ENCODE measurements at places on chromosomes 11 and 22.

DNA sequence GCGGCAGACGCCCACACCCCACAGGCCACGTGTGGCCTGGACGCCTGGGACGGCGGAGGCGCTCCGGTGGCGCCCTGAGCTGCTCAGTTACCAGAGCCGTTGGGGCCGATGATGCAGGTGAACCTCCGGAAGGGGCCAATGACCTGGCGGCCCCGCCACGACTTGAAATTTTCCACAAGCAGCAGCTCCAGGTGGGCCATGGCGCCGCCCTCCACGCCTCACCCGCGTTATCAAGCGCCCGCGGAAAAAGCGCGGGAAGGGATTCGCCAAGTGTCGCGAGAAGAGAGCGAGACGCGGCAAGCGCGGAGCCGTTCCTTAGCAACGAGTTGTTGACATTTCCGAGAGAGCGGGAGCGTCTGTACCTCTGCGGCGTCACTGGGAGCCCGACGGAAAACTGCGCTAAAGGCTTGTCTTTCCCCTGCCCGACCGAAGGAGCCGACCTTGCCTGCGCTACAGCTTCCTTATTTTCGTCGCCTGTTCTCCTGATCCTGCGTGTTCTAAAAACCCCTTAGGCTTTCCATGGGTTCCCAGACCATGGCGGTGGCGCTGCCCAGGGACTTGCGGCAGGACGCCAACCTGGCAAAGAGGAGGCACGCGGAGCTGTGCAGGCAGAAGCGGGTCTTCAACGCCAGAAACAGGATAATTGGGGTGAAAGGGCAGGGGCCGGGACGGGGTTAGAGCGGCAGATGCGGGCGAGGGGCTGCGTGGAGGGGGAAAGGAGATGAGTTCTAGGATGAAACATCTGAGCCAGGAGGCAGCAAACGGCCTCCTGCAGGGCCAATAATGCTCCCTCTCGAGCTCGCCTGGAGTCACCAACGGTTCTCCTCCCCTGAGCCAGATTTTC lies at the start of the genes RIBC2 and SMC1B:
Gene RIBC2 (plus strand): TSS at position 326 of the 844 bp plus-strand sequence. CDS start 194 bp downstream, at position 520.
Gene SMC1B (minus strand): TSS at position 232 of the 844 bp plus-strand sequence. CDS start 32 bp downstream, at position 200.
- peak; percentile 89 for DNase-seq

DNA sequence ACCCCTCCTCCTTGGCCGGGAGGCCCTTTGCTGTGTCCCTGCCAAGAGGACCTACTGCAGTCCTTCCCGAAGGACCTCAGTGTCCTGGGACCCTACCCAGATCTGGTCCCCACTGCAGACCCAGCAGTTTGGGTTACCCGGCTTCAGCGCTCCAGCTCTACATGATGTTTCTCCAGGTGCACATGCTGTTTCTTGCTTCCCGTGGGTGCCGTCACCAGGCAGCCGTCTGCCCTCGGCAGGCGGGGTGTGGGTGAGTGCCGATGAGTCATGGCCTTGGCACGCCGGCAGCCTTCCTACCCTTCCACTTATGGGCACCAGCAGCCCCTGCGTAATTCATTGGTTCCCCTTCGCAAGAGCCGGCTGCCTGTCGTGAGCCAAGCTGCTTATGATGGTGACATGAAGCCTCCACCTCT lies 101.8 kb downstream of the BCR start:
- peak; percentile 58 for DNase-seq

DNA sequence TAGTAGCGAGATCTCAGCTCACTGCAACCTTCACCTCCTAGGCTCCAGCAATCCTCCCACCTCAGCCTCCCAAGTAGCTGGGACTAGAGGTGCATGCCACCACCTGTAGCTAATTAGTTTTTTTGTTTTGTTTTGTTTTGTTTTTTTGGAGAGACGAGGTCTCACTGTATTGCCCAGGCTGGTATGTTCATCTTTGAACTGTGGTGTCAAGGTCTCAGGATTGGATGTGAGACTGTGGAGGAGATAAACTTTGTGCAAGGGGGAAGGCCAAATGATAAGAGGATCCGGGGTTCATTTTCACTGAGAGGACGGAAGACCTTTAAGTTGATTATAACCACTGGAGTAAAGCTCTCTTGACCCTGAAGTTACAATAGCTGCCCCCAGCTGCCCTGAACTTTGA lies 8.9 kb downstream of the SEC14L2 start:
- DNase-seq, result no peak

DNA sequence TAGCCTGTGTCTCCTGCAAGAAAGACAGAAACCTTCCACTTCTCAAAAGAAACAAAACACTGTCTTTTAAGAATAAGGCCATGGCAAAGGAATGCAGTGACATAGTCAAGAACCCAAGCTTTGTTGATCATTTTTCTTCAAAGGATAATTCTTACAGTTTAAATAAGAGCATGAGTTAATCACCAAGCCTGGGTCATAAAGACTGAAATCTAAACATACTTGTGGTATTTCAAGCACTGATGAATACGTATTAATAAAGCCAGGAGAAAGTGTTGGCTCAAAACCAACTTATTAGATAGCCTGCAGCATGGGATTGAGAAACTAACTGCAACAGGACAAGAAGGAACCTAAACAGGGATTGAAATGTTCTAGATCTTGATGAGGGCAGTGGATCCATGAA lies 143.3 kb upstream of the MTNR1B start:
- DNase-seq, result no peak

DNA sequence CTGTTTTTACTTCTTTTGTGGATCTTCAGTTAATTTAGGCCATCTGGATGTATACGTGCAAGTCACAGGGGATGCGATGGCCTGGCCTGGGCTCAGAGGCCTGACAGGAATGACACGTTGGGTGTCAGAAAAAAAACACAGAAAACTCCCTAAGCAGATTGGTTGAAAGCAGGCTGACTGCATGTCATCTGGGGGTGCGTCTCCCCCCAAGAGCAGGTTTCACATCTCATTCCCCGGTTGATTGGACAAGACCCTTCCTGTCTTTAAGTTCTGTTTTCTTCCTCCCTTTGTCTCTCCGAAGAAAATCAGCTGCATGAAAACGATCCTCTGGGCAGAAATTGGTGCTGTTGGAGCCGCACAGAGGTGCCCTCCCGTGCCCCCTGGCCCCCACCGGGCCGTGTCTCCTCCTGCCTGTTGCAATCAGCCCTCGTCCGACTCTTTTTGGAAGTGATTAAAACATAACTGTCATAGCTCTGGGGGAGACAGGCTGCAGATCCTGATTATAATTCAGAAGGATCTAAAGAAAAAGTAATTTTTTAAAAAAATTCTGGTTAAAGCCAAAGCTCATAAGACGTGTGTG lies 71.8 kb upstream of the PARVG start:
- no peak for DNase-seq

GRCh38 chr22:44740307-44740706 lies 12.1 kb upstream of the ARHGAP8 start:
- DNase-seq, result no peak

- DNase-seq, result no peak
Measured at GRCh38 chr11:130208241-130209127, 48.9 kb downstream of the ST14 start.

- DNase-seq, result peak; percentile 62
Measured at GRCh38 chr11:132125988-132126871, 755.8 kb downstream of the NTM start.

GRCh38 chr11:96367342-96367741 lies 22.4 kb downstream of the CCDC82 start:
- no peak for DNase-seq

GRCh38 chr11:441043-441417 lies 781 bp downstream of the ANO9 start:
- no peak for DNase-seq

DNA sequence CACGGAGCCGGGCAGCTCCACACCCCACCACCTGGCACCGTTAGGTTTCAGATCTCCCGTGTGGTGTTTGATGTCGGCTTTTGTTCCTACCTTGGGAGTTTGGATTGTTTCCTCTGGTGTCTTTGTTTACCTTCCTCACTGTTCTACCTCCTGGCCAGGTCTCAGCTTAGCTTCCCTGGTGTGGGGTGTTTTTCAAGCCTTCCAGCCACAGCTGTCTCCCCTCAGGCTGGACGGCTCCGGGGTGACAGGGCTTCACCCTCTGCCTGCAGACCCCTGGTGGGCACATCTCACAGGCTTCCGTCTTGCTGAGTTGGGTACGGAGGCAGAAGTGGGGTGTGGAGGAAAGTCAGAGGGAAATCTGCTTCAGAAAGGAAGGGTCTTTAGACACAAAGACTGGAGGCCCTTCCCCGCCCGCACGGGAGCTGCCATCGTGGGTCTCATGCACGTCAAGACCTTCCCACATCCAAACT lies 59.6 kb upstream of the EMID1 start:
- no peak for DNase-seq

DNA sequence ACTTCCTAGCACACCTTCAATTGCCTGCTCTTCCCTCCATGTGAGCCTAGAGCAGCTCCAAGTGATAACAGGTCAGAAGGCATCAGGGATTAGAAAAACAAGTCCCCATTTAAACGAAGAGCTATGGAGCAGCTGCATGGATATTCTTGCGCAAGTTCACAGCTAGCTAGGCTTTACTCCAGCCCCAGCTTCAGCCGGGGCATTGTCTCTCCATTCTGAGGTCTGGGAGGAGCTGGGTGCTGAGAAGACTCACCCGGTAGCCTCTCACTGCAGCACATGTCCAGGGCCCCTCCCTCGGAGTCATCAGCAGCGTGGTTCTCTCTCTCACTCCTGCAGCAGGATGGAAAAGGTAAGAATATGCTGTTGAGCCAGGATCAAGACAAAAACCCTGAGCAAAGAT lies 26.0 kb downstream of the PTPN5 start:
- no peak for DNase-seq

GRCh38 chr11:123654566-123655081 lies at the start of gene SCN3B:
TSS of gene SCN3B (minus strand) at chr11:123654624. CDS start at chr11:123653801, 823 bp downstream.
- DNase-seq, result peak; percentile 85

GRCh38 chr11:12567746-12568460 lies 106.3 kb upstream of the TEAD1 start:
- DNase-seq, result no peak

DNA sequence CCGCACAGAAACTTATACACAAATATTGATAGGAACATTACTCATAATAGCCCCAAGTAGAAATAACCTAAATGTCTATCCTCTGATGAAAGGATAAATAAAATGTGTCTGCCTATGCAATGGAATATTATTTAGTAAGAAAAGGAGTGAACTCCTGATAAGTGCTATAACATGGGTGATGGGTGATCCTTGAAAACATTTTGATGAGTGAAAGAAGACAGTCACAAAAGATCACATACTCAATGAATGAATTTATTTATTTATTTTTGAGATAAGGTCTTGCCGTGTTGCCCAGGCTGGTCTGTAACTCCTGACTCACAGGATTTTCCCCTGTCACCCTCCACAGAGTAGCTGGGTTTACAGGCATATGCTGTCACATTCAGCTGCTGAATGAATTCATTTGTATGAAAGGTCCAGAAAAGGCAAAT lies 17.3 kb downstream of the RNF121 start:
- DNase-seq, result no peak

DNA sequence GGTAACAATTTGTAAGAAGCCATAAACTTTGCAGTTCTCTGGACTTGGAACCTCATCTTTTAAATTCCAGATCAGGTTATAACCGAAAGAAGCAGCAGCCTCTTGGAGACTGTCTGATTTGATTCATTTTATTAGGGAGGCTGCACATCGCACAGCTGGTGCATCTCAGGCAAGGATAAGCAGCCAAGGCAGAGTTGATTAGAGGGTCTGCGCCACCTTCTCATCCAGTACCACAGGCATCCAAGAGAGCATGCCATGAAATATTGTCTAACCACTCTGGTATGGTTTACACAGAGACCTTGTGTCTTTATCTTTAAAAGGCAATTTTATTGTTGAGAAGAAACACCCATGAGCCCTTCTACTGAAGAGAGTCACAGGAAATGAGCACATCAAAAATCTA lies 16.2 kb upstream of the CWF19L2 start:
- DNase-seq, result no peak

DNA sequence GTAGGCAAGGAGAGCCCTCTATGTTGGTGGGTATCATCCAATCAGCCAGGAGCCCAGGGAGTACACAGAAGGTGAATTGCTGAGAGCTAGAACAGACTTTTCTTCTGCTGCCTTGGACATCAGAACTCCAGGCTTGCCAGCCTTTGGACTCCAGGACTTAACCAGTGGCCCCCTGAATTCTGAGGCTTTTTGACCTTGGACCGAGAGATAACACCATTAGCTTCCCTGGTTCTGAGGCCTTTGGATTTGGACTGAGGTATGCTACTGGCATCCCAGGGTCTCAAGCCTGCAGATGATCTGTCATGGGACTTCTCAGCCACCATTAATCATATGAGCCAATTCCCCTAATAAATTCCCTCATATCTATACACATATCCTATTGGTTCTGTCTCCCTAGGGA lies 21.5 kb downstream of the TCF20 start:
- DNase-seq, result no peak

DNA sequence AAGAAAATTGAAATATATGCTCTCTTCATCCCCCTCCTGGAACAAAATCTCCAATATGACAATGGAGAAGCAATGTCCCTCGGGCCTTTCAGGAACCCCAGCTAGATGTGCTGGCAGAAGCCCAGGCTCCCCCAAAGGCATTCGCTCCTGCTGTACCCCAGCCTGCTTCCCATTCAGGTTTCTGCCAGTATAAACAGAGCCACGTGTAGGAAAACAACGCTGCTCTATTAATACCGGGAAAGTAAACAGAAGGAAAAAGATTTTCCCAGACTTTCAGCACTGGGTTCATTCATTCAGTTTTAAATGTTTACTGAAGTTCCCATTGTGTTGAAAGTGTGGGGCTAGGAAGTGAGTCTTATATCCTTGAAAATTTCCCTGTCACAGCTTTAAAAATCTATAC lies 147.1 kb downstream of the CADM1 start:
- DNase-seq, result no peak

DNA sequence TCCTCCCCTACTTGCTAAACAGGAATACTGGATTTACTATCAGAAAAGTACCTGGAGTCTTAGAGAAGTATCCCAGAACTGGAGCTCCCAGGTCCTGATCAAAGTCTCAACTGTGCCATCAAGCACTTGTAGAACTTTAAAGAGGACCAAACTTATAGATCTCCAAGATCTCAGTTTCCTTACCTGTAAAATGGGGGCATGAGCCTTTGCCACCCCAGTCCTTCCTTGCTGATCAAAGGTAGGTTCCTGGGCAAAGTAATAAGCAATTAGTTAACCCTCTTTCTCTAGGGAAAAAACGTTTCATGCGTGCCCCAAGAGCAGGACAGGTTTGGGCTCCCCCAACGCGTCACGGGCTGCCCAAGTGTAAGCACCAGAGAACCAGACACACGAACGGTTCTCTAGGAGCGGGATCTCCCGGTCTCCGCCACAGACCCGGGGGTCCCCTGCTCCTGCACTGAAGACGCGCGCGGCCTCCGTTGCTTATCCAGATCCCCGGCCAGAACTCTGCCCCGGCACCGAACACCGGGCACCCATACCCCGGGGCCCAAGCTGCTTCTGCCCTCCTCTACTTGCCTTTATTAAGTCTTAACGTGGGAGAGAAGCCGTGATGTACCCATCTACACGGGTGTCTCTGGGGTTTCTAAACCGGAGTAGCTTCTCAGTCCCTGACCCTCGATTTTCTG lies 505 bp downstream of the ZNF214 start:
- peak; percentile 31 for DNase-seq

All from femur (tissue), 1 donor.